NCI-H1930 (cell line): ENCODE measurements at places on chromosomes 4 and X.

DNA sequence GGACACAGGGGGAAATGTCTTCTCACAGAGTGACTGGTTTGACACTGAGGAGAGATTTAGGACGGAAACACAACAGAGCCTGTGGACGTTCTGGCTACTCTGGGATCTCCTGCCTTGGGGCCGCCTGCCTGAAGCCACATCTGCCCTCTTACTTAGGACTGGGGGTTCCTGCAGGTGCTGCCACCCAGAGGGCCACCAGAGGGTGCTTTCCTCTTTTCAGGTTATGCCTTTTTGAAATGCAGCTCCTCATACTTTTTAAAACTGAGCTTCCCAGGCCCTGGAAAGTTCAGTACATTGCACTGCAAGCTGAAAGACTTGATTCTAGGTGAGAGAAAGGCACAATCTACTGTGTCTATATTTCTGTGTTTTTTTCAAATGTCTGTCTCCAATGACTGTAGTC, 92.2 kb upstream of the PGRMC2 start:
- no peak for DNase-seq

DNA sequence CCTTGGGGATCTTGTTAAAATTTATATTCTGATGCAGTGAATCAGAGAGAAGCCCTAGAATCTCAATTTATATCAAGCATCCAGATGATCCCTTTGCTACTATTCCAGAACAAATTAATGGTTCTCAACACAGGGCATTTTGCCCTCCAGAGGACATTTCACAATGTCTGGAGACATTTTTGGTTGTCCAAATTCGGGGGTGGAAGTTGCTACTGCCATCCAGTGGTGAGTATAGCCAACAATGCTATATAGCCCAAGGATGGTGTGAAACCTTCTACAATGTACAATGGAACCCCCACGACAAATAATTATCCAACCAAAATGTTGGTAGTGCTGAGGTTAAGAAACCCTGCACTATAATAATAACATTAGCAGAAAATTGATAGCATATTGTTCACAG, 2440.0 kb downstream of the PCDH7 start:
- DNase-seq, result no peak

DNA sequence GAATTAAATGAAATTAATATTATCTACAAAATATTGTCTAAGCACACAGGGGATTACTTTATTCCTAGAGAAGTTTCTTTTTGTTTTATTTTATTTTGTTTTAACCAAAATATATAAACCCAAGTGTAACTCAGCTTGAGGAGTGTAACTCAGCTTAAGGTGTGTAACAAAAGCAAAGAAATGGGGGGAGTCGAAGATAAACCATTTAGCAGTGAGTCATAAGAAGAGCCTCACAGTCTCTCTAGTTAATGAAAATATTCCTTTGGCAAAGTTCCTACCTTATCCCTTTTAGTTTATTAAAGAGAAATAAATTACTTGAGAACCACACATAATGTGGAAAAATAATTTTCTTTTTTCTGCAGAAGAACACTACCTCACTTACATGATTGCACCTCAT, 261.8 kb downstream of the KCTD8 start:
- no peak for DNase-seq

DNA sequence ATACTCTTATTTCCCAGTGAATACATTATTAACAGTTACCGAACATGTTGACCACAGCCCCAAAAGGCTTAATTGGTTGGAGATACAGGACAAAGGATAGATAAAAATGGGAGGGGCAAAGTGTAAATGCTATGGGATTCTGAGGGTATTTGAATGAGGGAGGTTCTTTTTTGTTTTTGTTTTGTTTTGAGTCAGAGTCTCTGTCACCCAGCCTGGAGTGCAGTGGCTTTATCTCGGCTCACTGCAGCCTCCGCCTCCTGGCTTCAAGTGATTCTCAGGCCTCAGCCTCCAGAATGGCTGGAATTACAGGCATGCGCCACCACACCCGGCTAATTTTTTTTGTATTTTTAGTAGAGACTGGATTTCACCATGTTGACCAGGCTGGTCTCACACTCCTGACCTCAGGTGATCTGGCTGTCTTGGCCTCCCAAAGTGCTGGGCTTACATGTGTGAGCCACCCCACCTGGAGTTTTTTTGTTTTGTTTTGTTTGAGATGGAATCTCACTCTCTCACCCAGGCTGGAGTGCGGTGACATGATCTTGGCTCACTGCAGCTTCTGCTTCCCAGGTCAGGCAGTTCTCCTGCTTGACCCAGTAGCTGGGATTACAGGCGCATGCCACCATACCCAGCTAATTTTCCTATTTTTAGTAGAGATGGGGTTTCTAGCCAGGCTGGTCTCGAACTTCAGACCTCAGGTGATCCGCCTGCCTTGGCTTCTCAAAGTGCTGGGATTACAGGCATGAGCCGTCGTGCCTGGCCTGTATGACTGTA, 9.0 kb downstream of the UBE2K start:
- DNase-seq, result no peak

DNA sequence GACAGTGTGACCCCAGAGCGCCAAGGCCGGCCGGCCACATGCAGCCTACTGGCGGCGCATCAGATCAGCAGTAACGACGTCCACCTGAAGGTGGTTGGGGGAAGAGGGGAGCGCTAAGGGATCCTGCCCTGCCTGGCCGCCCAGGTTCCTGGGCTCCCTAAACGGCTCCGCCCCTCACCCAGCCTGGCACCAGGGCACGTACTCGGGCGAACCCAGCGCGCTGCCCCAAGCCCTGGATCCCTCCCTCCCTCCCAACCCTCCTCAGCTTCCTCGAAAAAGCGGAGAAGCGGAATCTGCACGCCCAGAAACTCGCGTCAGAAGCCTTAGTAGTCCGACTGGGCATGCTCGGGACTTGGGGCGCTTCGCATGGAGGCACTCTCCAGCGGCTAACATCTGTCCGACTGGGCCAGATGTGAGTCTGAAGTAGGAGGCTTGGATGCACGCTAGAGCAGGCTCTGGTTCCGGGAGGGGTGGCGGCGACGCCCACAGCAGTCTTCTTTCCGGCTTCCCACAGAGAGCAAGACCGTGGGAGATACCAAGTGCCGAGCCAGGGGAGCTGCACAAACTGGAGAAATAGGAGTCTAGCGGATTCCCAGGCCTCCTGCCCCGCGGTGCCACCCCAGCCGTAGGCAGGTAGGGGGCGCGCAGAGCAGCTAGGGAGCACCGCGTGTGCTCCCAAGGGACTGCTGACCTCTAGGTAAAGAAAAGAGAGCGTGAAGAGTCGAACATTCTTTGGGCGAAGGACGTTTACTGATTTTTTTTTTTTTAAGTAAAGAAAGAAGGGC, 114.3 kb upstream of the TEX13C start:
- peak; percentile 76 for DNase-seq

- DNase-seq, result no peak
Observed at GRCh38 chr4:140738139-140738538, 18.0 kb downstream of the TBC1D9 start.

DNA sequence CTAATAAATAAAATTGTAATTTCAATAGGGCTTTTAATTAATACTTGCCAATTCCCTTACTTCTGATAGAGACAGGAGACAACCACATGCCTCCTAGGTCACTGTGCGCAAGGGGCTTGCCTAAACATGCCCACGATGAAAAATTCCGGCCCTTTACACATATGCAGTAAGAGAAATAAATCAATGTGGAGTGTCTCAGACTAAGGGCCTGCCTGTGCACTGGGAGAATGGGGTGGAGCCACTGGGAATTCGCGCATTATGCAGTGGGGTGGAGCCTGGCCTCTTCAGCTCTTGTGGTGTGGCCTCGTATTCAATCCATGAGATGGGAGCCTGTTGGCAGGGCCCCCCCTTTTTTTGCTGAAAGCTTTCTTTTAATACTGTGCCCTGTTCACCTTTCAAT, 484.5 kb downstream of the PDGFC start:
- DNase-seq, result no peak

- DNase-seq, result no peak
Observed at GRCh38 chrX:107199491-107199890, 6.7 kb downstream of the NUP62CL start.

- DNase-seq, result no peak
Observed at GRCh38 chrX:151973060-151973661, 1.3 kb downstream of the GABRE start.

DNA sequence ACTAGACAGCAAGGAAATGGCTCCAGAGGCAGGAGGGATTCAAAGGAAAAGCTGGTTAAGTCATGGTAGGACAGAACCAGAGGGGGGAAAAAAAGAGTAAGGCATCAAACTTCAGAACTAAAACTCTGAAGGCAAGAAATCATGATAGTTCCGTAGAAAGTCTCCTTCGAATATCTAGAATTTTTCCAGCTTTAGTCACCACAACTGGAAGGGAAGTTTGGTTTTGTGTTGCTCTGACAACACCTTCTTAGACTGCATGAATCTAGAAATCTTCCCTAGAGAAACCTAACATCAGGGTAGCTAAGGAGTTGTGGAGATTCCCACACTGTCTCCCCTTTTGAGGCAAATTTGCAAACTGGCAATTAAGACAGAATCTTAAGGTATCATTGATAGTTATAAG, 33.7 kb downstream of the AMMECR1 start:
- no peak for DNase-seq
